ENCODE measurements at places on chromosomes 7 and 10.

- no peak for DNase-seq
Observed at GRCh38 chr7:92682903-92683539, 92.8 kb upstream of the FAM133B start.

GRCh38 chr10:57014758-57015157 lies 653.7 kb upstream of the ZWINT start:
- DNase-seq = no peak

DNA sequence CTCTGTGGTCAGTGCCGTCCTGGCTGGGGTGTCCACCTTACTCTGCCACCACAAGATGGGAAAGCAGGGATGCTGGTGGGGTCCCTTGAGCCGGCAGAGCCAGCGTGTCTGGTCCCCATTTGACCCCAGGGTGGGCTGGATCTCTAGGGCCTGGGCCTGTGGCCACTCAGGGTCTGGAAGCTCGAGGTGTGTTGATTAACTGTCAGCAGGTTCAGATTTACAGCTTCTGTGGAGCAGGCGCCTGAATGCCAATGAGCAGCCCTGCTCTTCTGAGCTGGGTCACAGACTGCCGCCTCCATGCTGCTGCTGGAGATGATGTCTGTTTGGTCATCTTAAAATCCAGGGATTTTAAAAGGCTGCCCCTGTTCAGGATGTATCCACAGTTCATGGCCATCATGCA lies 11.3 kb upstream of the DPYSL4 start:
- no peak for DNase-seq

- DNase-seq = peak; percentile 59
Observed at GRCh38 chr10:102120991-102121738, 997 bp upstream of the LDB1 start.

- DNase-seq = no peak
Observed at GRCh38 chr10:43091846-43092245, 15.0 kb downstream of the RET start.

- DNase-seq = peak; percentile 84
Observed at GRCh38 chr10:72334825-72335393, 19.8 kb downstream of the DNAJB12 start.

GRCh38 chr7:73341877-73342276 lies 13.9 kb downstream of the FKBP6 start:
- no peak for DNase-seq

DNA sequence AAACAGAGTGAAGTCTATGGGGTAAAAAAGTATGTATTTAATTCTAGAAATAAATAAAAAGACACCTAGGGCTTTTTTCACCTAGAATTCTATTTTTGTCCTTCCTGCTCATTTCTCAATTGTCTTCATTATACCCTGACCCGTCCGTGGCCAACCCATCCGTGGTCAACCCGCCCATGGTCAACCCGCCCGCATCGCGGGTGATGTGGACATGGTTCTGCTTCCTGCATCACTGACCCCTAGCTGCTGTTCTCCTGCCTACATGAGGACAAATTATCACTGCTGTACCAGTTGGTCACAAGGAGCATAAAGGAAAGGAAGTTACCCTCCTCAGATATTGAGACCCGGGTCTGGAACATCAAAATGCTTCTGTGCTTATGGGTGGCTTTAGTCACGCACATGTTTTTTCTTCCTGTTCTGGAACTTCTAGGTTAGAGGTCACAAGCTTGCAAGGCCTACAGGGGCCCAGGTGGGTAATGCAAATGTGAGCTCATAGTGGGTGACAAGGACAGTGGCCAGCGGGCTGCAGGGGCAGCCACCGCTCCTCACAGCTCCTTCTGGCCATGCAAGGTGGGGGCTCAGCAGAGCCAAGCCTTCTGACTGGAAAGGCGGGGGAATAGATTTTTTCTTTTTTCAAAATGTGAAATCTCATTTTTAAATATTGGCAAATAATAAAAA lies 15.5 kb downstream of the CAMK2G start:
- no peak for DNase-seq

GRCh38 chr10:78424723-78425122 lies 391.1 kb downstream of the RPS24 start:
- DNase-seq = no peak

GRCh38 chr7:131533151-131533559 lies 23.3 kb downstream of the PODXL start:
- DNase-seq = no peak

DNA sequence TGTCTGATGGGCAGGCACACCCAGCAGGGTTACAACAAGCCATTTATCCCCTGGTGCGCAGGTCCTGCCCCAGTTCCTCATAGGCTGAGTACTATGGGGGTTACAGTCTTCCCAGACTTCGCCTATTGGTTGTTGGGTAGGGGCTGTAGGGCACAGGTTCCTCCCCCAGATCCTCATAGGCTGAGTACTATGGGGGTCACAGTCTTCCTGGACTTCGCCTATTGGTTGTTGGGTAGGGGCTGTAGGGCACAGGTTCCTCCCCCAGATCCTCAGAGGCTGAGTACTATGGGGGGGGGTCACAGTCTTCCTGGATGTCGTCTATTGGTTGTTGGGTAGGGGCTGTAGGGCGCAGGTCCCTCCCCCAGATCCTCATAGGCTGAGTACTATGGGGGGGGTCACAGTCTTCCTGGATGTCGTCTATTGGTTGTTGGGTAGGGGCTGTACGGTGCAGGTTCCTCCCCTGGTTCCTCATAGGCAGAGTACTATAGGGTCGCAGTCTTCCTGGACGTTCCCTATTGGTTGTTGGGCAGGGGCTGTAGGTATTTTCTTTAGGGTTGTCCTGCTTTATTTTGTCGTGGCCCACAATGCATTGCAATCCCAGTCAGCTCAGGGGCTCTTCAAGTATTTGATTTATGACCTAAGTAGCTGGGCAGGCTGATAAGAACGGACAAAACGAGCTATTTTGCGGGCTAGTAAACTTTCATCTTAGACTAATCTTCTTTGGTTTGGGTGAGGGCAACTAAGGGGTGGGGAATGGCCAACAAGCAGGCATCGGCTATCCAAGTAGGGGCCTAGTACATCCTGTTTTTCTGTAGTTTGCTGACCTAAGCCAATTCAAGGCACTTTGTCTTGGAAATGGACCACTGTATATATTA lies 3.4 kb downstream of the LRRC27 start:
- DNase-seq = peak; percentile 77

GRCh38 chr7:20779041-20779440 lies 7.6 kb downstream of the SP8 start:
- DNase-seq = no peak

- DNase-seq = no peak
Observed at GRCh38 chr10:6563075-6563474, 17.0 kb downstream of the PRKCQ start.
